ENCODE measurements at places on chromosomes 13 and 19.

GRCh38 chr19:35350591-35350990 is 2.9 kb downstream of the FFAR1 start:
- no peak for DNase-seq

DNA sequence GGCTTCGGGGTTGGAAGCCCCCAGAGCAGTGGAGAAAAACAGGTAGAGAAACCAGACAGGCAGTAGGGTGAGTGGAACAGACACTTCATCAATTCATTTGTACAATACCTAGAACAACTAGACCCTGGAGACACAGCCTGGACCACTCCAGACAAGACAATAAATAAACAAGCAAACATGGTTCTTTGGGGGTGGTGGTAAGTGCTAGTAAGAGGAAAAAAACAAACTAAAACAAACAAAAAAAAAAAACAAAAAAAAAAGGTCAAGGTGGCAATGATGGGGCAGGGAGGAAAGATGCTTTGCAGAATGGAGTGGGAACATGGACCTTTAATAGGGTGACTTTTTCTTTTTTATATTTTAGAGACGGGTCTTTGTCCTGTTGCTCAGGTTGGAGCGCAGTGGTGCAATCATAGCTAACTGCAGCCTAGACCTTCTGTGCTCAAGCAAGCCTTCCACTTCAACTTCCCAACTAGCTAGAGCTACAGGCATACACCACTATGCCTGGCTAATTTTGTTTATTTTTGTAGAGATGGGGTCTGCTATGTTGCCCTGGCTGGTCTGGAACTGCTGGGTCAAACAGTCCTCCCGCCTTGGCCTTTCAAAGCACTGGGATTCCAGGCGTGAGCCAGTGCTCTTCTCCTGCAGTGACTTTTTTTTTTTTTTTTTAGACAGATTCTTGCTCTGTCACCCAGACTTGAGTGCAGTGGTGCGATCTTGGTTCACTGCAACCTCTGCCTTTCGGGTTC is 3.1 kb downstream of the JUNB start:
- DNase-seq, result no peak

DNA sequence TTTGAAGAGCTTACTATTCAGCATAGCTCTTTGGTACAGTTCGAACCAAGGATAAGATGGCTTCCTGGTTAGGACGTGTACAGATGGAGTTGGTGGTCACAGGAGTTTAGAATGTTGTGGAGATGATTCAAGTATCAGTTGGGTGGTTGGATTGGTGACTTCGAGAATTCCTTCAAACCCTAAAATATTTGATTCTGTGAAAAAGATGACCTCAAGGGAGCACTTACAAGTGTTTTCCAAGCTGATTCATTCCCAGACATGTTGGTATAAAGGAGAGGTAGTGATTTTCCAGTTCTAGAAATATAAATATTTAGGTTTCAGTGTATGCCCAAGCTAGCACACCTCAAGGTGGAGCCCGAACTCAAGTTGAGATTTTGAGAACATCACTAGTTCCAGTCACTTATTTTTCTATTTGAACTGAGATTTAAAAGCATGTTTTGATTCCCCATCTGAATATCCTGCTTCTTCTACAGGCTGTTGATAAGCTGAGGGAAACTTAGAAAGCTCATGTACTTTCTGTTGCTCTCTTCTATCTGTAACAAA is 306.1 kb downstream of the DCT start:
- no peak for DNase-seq

DNA sequence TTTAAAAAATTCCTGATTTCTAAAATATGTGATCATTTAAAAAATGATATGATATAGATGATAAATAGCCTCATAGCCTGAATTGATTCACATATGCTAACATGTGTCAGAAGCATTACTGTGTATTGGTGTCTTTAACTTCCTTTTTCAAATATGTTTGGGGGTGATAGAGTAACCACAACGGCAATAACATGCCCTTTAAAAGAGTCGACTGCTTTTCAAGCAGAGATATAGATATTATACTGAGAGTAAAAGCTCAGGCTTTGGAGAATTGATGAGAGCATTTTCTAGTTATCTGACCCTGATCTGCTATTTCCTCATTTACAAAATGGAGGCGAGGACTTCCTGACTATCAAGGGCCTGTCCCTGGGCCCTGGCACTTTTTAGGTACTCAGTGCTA is 260.5 kb downstream of the DCT start:
- DNase-seq, result no peak

- DNase-seq, result no peak
These were observed 41.4 kb upstream of the ZNF83 start for GRCh38 chr19:52679598-52679997.

DNA sequence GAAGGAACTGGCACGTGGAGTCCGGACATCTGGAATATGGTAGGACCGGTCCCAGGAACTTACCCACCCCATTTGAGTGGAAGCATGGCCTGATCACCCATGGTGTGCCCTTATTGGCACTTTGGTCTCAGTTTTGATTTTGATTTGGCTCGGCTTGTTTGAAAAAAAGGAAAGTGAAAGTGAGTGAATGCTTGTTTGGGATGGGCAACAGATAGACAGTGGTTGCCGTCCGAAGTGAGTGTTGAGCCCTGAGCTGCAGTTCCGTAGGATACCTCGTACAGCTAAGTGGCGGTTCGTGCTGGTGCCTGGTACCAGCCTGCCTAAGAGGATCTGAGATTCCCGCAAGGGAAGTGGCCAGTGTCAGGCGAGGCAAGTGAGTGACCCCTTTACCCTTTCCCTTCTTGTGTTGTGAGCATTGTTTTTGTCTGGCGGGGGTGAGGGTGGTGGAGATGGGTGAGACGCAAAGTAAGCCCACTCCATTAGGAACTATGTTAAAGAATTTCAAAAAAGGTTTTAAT is 605.8 kb downstream of the UQCRFS1 start:
- no peak for DNase-seq

- peak; percentile 23 for DNase-seq
These were observed 1.7 kb downstream of the MPV17L2 start for GRCh38 chr19:18194554-18195238.

DNA sequence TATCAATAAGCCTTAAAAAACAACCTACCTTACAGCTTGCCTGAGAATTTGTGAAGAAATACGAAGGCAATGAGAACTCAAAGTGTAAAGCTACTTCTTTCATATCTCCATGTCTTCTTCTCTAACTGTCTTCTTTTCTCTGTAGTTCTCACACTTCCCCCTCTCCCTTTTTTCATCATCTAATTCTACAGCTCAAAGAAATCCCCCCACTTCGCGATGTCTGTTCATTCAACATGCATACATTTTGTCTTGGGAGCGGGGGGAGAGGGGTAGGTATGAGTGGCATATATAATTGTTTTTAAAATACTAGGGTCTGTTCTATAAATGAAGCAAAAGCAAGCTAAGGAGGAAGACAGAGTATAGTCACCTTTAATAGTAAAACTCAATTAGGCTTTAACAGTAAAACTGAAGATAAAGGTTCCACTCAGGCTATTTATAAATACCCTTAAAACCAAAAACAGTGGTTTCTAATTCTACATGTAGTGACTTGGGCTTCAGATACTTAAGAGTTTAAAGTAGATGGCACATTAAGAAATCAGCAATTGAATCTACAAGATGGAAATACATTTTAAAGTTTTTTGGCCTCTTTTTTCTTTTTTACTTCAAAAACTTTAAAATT is 106.9 kb downstream of the KLF12 start:
- DNase-seq, result no peak

- DNase-seq, result no peak
These were observed 45.2 kb upstream of the RANBP3 start for GRCh38 chr19:6023085-6023682.

DNA sequence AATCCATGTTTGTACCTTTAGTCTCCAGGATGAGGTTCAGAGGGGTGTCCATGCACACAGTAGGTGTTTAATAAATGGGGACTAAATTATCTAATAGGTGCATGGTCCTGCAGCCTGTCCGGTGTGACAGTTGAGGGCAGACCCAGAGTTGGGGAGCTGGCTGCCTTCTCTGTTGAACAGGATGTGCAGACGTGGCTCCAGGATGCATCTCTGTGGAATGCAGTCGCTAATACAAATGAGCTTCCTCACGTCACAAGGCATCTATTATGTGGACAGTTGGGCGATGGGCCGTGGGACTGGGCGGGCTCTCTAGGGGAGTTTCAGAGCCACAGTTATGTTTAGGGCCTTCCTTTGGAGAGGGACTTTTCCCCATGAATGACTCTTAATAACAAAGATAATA is 71.0 kb downstream of the SIPA1L3 start:
- DNase-seq, result no peak

- DNase-seq, result no peak
These were observed 25.3 kb upstream of the PTPRS start for GRCh38 chr19:5365905-5366304.

- DNase-seq, result no peak
These were observed 70.6 kb downstream of the MTUS2 start for GRCh38 chr13:28890712-28891111.

DNA sequence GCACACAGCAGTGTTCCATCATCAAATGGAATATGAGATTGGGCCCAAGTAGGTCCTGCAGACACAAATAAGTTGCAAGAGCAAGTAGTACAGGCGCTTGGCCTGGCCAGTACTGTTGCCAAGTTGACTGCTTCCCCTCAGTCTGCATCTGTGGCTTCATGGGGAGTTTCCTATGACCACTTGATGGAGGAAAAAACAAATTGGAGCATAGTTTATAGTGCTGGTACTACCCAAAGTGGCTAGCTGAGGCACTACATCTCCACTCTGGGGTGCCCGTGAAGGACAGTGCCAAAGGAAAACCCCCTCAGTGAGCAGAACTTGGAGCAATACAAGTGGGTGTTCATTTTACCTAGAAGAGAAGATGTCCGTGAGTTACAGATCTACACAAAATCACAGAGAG is 10.6 kb upstream of the ALOX5AP start:
- no peak for DNase-seq

- DNase-seq, result no peak
These were observed 285.0 kb upstream of the SLC10A2 start for GRCh38 chr13:103351035-103351828.

DNA sequence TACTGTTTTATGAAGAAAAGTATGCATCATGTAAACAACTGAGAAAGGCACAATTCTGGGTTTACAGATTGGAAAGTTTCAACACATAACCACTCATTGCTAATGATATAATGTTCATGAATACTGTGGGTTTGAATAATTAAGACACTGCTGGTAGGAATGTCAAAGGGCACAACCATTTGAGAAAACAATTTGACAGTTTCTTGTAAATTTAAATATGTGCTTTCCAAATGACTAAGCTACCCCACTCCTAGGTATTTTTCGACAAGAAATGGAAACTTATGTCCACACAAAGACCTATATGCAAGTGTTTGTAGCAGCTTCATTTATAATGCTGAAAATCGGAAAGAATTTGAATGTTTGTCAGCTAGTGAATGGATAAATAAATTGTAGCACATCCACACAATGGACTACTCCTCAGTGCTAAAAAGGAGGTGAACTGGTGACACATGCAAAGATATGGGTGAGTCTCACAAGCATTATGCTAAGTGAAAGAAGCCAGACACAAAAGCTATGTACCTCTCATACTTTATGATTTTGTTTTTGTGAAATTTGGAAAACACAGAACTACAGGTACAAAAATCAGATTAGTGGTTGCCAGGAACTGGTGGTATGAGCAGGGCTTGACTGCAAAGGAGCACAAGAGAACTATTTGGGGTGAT is 44.8 kb upstream of the FLT1 start:
- no peak for DNase-seq

GRCh38 chr19:48630296-48631063 is 6.7 kb downstream of the DBP start:
- no peak for DNase-seq

- DNase-seq, result no peak
These were observed 3.6 kb downstream of the ARHGAP45 start for GRCh38 chr19:1070576-1070930.

- peak; percentile 30 for DNase-seq
These were observed 4.1 kb downstream of the SWSAP1 start for GRCh38 chr19:11378319-11379189.

GRCh38 chr19:41253660-41254059 is 10.5 kb upstream of the HNRNPUL1 start:
- DNase-seq, result no peak

DNA sequence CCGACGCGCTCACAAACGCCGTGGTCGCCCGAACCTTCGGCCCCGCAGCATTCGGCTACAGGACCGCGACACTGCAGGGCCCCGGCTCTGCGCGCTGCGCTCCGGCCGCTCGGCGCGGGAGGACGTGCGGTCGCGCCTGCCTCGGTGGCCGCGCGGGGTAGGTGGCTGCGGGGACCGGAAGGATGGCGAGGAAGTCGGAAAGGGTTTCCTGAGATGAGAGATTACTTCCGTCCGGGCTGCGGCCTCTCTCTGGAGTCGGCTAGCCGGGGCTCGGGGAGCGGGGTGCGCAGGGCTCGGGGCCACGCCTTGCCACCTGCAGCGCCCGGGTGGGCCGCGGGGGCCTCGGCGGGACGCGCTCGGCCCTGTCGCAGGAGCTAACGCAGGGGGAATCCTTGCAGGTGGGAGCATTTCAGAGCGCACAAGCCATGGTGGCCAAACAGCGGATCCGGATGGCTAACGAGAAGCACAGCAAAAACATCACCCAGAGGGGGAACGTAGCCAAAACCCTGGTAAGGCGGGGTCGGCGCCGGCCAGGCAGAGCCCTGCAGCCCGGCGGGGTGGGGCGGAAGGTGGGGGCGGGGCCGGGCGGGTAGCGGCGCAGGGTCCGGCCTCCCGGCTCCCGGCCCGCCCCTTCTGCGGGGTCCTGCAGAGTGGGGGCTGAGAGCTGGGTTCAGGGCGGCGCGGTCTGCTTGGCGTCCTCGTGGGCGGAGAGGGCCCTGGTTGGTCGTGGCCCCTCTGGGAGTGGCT is at the start of gene SERP2:
TSS of gene SERP2 (plus strand) at position 224 of the 747 bp plus-strand sequence. CDS start at position 426, 202 bp downstream.
- DNase-seq, result no peak

- no peak for DNase-seq
These were observed 5.9 kb downstream of the ANGPTL6 start for GRCh38 chr19:10096615-10096963.

DNA sequence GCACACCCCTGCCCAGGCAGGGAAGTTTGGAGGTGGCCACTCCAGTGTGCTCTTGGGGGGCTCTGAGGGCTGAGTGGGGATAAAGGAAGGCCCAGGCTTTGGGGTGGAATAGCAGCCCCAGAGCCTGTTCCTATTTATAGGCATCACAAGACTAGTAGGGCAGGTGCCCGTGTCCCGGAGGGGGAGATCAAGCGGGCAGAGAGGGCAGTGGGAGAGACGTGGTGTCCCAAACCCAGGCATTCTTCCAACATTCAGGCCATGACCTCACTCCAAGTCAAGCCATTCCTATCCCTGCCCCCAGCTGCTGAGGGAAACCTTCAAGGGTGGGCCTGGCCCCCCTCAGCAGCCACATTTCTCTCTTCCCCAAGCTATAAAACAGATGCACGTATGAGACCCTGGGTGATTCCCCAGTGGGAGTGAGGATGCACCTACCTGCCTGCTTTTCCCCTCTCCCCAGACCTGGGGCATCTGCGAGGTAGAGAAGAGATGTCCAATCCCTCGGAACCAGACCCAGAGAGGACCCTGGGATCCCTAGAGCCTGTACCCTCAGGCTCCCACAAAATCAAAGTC is 3.9 kb downstream of the WIZ start:
- no peak for DNase-seq

- no peak for DNase-seq
These were observed 310.7 kb downstream of the RFC3 start for GRCh38 chr13:34128661-34129060.

Data from activated naive CD4-positive, alpha-beta T cell treated with anti-CD3 and anti-CD28 coated beads for 36 hours (primary cell).